ENCODE measurements at places on chromosomes 7 and 10.

- no peak for DNase-seq
Observed at GRCh38 chr7:120272701-120273475, at the start of gene KCND2. Gene KCND2, plus strand, starts transcription at chr7:120273175.

- no peak for DNase-seq
Observed at GRCh38 chr7:25025218-25025671, 45.3 kb upstream of the OSBPL3 start.

GRCh38 chr10:72425133-72425532 is 70.4 kb upstream of the DNAJB12 start:
- DNase-seq = no peak

DNA sequence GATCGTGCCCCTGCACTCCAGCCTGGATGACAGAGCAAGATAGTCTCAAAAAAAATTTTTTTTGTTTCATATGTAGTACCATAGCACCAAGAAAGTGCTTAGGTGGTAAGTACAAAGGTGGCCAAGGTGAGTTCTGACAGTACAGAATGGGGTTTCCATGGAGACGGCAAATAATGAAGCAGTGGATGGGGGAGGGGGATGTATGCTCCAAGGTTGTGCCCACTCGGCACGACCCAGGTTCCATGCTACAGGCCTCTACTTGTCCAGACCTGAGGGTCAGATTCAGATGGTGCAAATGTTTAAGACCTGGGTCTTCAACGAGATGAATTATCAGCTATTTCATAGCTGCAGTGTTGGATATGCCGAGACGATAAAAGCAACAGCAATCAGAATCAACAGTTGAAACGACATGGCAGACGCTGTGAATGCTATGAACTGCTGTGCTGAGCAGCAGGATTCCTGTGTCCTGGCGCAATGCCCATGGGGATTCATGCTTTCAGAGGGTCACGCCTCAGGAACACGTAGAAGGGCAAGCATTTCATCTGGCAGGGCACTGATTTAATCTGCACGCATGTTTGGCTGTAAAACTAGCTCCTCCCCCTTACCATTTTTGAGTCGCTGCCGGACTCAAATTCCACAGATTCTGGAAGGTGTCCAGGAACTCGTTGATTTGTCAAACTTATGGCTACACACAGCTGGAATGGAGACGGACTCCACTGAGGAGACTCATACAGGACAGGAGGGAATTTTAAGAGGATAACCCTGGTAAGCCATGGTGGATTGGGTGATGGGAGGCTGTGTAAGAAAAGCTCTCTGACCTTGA is 256.5 kb downstream of the FRMD4A start:
- no peak for DNase-seq

- DNase-seq = no peak
Observed at GRCh38 chr7:69654849-69655707, 56.8 kb downstream of the AUTS2 start.

DNA sequence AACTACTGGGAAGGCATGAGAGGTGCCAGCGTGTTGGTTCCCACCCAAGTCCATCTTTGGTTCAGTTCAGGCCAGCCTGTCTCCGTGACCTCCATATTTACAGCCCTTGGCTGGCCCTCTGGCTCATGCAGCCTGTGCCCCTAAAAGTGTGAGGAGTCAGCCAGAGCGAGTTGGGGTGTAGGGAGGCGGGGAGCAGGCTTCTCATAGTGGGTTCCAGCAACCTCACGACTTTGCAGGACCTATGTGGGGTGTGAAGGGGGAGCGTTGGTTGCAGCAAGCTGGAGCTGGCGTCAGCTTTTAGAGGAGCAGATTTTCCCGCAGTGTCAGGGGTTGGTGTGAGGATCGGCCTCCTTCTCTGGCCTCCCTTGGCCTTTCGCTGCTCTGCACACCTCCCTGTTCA is 9.8 kb downstream of the TSPAN14 start:
- DNase-seq = no peak

DNA sequence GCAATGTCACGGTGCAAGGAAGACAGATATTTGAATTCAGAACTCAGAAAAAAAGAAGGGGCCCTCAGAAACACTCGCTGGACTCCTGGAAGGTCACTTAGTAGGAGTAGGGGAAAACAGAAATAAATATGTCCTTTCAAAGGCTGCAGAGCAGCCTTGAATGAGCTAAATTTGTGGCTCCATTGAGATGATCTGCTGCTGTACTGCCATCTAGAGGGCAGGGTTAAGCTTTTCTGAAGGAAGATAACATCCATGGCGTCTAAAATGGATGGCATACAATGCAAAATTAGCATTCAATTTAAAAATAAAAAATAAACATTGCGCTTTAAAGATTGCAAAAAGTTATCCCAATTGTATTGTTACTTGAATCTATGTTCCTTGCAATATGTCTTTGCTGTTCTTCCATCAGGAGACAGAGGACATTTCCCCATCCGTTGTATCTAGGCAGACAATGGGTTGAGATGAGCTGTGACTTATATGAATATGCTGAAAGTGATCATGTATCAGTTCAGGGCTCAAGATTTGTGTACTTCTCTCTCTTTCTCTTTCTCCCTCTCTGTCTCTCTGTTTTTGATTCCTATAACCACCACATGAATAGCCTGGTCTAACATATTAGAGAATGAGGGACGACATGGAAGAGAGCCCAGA is 642.2 kb downstream of the SH2D4B start:
- no peak for DNase-seq

DNA sequence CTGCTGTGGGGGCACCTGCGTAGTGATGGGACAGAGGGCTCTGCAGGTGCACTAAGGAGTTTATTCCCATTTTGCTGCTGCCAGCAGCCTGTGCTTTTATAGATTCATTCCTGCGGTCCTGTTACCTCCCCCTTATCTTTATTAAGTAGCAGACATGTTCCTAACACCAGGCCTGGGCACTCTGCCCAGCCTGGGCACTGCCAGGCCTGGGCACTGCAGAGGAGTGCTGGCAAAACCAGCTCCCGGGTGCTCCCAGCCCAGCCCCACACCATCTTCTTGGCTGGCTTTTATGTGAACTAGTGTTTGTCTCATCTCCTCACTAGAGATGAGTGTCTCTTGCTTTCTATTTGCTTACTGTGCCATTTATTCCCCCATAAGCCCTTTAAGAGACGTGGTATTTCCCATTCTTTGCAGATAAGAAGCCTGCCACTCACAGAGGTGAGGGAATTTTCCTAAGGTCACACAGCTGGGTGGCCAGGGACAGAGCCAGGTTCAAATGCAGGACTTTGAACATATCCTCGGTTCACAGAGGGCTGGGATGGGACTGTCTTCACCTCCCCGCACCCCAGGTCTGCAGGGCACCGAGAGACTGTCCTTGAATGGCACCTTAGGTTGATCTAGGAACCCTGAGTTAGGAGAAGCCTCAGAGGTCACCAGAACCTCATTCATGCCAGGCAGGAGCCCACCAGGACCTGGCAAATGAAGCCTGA is 14.6 kb upstream of the DRGX start:
- DNase-seq = no peak

- DNase-seq = no peak
Observed at GRCh38 chr7:155231941-155232340, 65.7 kb upstream of the INSIG1 start.

DNA sequence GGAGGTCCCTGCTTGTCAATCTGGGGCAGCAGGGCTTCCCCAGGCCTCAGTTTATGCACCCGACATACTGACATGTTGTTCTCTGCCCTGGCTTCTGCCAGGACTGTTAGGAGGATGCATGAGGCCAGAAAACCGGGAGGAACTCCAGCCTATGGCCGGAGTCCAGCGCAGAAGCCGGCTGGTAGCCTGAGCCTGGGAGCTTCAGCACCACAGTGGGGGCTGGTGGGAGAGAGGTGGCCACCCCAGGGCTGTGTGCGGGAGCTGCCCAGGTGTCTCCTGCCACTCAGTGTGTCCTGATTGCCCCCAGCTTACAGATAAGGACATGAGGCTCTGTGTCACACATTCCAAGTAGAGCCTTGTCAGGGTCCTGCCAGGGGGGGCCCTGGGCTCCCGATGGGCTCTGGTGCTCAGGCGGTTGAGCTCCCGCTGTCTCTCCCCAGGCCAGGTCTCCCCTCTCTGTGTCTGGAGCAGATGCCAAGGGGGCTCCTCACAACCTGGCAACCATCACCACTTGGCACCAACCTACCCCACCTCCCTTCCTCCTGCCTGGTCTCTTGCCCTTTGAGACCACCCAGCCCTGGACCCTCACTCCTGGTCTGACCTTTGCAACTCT is 32.3 kb downstream of the PPIF start:
- DNase-seq = no peak

DNA sequence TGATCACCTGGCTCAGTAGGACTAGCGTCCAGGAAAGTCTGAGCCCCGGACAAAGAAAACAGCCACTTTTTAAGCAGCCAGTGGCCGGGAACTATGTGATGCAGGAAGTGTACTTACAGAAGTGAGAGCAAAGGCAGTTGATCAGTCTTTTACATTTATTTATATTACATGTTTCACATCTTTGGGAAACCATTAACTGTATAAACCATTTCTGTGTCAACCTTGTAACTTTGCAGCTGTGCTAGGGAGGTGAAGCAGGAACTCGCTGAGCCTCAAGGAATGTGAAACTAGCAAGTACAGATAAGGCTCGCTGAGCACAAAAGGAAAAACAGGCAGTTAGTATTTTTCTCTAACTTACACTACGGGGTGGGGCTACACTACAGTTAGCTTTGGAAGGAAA is 39.9 kb upstream of the HECW1 start:
- no peak for DNase-seq

DNA sequence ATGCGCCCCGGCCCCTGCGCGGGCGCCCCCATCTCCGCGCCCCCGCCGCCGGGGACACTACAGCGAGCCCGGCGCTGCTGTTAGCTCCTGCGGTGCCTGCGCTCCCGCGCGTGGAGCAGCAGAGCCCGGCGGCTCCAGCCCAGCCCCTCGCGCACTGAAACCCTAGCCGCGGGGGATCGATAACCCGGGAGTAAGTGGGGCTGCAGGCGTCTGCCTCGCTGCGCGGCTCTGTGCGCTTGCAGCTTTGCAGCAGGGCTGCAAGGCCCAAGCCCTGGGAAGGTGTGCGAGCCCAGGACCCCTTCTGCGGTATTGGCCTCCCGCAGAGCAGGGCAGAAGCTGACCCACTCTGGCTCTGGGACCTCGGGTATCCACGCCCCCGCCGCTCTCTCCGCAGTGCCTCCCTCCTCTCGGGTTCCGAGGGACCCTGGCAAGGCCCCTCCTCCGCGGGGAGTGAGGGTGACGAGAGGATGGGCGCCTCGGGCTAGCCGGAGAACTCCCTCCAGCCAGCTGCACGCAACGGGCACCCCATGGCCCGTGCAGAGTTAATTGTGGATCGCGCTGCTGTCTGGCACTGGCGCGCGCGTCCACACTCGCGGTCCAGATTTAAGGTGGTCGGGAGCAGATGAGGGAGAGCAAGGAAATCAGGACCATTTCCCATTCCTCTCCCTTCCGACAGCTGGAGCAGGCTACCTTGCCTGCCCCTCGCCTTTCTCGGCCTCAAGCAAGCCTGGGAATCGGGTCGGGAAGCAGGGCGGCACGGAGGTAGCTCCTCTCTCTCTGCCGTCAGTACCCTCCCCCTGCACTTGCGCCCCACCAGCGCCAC is 2.1 kb downstream of the SHH start:
- no peak for DNase-seq

All from activated T-helper 1 cell treated with anti-CD3 and anti-CD28 coated beads, Interleukin-2, amount 50 U/mL, for 16 hours (primary cell).